ENCODE measurements at places on chromosomes 6 and 20. TPM values are rescaled to one million over a fixed set of nuclear protein-coding genes. Genes with fewer than 3 reads are reported as not detected.
A peak's percentile ranks its signal among the peaks of the same experiment; 100 is the strongest.

- DNase-seq, result no peak
Observed at GRCh38 chr6:6717953-6718352, 129.4 kb downstream of the LY86 start.

DNA sequence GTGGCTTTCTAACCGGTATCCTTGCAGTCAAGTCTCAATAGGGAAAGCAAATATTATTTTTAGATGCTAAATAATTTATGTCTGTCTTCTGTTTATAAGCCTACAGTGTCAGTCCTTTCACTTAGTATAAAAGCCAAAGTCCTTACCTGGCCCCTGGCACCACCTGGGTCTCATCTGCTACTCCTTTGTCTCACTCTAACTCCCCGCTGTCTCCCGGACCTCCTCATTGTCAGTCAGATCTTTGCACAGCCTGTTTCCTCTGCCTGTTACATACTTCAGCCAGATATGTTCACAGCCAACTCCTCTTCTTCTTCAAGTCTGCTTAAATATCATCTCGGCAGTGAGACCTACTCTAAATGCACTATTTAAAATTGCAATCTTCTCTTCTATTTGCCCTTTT lies 84.2 kb downstream of the THEMIS start:
- no peak for DNase-seq

GRCh38 chr6:166008441-166009369 lies 158.9 kb downstream of the TBXT start:
- DNase-seq, result no peak

DNA sequence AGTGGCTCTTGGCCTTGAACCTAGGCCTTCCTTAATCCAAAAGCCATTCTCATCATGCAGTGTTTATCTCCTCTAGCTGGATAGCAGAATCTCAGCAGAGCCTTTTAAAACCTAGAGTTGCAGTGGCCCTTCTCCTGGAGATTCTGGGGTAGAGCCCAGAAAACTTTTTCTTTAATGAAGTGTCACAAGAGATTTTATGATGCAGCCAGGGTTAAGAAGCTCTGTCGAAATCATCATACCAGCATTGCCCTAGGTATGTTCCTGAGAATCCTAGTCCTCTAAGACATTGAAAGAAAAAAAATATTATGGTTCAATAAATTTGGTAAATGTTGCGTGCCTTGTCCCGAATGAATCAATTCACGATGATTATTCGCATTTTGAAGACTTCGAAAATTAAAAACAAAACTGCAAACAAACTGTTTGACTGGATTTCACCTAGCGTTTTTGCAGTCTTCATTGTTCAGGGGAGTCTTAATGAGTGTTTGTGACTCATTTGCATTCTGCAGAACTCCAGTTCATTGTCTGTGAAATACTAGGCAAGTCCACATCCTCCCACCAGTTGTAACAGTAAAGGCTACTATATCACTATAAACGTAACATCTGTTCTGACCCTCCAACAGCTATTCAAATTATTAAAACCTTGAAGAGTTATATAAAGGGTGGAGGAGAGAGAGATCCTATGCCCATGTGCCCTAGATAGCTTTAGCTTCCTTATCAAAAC lies 198.6 kb downstream of the UST start:
- no peak for DNase-seq

DNA sequence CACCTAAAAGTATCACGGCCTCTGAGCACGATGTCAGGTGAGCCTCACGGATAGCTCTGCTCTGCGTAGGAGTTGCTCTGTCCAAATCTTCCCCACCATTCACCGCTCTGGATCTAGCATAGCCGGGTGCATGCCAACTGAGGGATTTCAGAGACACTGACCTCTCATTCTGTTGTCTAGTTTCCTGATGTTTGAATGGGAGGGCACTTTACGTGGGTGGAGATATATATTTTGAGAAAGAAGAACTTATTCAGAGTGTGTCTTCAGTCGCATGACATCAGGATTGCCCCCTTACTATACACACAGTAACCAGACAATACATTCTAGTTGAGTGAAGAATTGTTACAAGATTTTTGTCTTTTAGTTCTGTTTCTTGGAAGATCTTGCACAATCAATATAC lies 96.5 kb upstream of the CITED2 start:
- no peak for DNase-seq

DNA sequence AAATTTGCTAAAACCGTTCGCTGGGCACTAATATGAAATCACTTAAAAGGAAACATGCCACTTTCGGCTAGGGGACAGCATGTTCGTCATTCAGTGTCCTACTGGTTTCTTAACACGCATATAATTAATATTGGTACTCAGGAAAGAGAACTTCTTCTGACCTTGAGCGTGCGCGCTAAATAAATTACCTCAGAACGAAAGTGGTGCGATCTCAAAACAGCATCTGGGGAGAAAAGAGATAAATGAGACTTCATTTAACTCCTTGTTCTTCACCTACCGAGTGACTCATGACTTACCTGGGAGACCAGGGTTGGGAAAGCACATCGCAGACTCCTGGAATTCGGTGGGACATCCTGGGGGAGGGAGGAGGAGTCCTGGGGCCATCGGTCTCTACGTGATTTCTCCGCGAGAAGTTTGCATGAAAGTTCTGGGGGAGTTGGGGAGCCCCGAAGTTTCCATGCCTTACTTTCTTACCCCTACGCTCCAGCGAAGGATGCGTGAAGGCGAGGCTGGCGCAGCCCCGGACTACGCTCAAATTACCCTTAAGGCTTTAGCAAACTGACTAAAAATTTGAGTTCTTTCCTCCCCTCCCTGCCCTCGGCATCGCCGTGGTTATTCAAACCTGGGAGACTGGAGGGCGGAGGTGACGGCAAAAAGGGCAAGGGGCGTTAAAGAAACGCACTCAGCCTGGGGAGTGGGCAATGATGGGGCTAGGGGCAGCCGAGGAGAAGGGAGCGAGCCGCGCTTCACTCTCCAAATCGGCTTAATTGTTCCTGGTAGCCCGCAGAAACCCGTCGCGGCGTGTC lies 1.1 kb upstream of the BEND6 start:
- DNase-seq, result peak; percentile 38

DNA sequence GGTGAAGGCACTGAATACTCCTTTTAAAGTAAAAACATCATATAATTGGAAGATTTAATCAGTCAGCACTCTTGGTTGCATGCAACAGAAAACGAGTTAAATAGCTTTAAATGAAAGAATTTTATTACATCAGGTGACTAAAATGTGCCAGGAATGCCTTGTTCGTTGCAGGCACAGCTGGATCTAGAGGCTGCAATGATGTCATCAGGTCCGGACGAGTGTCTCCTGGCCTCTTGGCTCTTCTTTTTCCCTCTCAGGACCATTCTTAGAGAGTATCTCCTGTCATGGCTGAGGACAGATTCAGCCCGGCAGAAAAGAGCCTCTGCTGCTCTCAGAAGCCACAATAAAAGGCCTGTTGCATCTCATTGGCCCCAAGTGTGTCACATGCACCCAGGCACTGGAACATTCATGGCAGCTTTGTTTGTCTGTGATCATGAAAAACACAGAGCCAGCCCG lies 510.7 kb upstream of the SULF2 start:
- DNase-seq, result no peak

GRCh38 chr6:128327890-128328289 lies 192.5 kb downstream of the PTPRK start:
- no peak for DNase-seq

DNA sequence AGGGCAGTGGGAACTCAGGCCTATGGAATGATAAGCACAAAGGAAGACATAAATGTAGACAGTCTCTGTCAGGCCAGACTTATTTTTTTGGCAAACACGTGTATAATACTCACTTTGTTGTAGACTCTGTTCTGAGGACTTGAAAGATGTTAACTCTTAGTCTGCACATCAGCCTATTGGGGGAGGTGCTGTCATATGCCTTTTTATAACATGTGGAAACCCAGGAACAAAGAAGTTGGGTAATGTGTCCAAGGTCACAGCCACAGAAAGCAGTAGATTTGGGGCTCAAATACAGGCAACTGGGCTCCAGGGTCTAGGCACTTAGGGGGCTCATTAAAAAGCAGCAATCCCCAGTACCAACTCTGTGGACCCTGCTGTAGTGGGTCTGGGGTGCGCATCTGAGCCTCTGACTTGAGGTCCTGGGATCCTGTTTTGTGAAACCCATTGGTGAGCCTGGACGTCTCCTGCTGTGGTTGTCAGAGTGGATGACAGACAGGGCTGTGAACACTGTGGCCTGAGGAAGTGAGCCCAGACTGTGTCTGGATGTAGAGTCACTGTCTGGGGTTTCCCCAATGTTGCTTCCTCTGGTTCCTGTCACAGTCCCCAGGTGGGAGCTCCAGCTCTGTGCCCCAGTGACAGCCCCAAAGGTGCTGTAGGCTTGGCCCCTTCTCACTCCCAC lies 50.0 kb downstream of the CDH26 start:
- no peak for DNase-seq

DNA sequence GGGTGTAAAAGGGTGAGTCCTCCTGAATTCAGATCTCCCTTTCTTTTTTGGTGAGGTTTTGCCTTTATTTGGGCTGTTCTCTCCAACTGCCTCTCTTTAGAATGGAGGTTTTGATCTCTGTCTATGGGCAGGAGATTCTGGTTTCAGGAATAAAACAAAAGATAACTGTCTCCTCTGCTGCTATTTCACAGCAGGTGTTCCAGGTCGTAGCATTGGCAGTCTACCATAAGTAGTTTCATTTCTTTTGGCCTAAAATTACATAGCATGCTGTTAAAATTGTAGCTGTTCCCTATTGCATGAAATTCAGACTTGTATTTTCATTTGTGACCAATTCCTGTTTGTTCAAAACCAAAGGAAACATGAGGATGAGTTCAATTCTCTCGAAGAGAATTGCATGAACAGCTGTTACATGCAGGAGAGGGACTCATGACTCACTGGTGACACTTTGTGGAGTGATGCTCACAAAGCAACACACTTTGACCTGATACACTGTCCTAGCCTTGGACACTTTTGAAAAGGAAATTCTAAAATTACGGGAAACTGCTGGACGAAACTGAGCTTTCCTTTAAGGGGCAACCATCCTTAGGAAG lies 76.8 kb upstream of the SIRPG start:
- no peak for DNase-seq

DNA sequence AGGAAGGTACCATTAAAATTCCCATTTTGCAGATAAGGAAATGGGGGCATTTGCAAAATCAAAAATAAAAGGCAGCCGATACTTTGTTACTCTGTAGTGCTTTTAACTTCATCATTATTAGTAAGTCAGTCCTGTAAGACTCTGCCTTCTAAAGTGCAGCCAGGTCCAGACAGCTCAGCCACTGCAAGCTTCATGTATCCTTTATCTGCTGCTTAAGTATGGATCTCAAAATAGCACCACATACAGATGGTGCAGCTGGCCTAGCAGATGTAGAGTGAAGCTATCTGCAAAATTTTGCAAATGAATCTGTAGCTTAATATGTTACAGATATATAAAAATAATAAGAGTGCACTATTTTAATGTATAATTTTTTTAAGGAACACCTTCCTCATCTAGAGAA lies 53.4 kb downstream of the NUS1 start:
- no peak for DNase-seq

- no peak for DNase-seq
Observed at GRCh38 chr6:28537065-28537464, 11.4 kb downstream of the GPX5 start.

DNA sequence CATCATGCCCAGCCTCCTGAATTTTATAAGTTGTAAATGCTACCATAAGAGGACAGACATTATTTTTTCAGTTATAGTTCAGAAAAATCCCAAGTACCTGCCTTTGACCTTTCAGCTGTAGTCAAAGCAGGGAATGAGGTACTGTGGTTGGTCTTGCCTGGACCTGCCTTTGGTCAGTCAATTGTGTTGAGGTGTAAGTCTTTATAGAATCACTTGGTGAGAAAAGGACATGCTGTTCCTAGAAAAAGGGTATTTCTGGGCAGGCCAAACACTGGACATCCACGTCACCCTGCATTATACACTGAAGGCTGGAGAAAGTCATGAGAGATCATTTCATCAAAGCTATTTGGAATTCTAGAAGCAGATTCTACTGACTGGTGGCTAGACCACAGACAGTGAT lies 40.3 kb downstream of the PEX7 start:
- DNase-seq, result no peak

DNA sequence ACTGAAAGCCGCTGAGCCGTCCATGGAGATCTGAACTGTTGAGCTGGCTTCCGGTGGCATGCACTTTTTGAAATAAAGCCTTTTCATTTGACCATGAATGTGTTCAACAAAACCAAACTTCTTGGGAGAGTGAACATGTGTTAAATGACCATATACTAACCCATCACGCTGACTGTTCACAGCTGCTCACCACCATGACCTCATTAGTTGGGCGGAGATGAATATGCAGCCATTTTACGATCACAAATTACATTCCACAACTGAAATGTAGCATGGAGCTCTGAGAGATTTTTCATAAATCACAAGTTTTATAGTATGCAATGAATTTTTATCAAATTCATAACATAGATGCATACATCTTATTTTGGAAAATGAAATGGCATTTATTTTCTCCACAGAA lies 4.2 kb downstream of the RAMACL start:
- DNase-seq, result no peak

DNA sequence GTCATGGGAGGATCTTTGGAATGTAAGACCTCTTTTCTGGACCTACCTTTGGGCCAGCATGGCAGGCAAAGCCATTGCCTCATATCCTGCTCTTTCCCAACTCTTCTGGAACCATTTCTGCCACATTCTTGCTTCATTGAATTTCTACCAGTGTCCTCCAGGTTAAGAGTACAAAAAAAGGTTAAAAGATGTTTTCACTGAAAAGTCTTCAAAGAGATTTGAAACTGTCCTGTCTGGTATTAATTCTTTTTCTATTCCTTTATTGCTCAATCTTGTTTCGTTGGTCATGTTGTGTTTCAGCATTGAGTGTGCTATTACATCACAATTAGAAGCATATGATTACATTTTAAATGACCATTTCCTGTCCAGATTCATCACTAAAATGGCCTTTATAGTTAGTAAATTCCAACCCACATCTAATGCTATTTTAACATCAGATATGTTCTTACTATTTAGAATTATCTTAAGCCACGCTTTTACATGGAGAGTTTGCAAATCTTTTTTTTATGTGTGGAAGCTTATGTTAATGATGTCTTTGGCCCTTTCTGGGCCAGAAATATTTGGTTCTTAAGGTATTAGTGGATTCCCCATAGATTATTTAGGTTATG lies 450.9 kb downstream of the GJA1 start:
- DNase-seq, result no peak

GRCh38 chr6:169981969-169982368 lies 230.5 kb downstream of the ERMARD start:
- no peak for DNase-seq

Gene CASS4
- total RNA-seq, result 0.21 TPM

Gene SUMO4
- total RNA-seq, result 2.1 TPM

Gene RSPO3
- total RNA-seq, result not detected

Gene DLGAP4
- total RNA-seq, result 43.3 TPM

Gene TRIM31
- 0.18 TPM for total RNA-seq

Gene DACT2
- not detected for total RNA-seq

Gene BPIFB4
- not detected for total RNA-seq

Gene PRL
- total RNA-seq, result 20.3 TPM

Gene HFE
- 3.2 TPM for total RNA-seq
